ENCODE measurements at places on chromosomes 5 and 9.

DNA sequence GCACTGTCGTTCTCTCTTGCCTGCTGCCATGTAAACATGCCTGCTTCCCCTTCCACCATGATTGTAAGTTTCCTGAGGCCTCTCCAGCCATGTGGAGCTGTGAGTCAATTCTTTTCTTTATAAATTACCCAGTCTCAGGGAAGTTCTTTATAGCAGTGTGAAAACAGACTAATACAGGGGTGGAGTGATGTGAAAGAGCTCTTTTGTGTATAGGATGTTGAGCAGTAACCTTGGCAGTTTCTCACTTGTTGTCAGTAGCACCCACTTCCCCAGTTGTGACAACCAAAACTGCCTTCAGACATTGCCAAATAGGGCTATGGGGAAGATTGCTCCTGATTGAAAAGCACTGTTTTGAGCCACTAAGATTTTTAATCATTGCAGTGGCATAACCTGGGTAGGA, 552.2 kb upstream of the ZNF462 start:
- no peak for DNase-seq

- DNase-seq: no peak
These were observed 21.4 kb downstream of the AGXT2 start for GRCh38 chr5:35026280-35026840.

GRCh38 chr9:131736431-131736830, 3.4 kb downstream of the RAPGEF1 start:
- DNase-seq: no peak

DNA sequence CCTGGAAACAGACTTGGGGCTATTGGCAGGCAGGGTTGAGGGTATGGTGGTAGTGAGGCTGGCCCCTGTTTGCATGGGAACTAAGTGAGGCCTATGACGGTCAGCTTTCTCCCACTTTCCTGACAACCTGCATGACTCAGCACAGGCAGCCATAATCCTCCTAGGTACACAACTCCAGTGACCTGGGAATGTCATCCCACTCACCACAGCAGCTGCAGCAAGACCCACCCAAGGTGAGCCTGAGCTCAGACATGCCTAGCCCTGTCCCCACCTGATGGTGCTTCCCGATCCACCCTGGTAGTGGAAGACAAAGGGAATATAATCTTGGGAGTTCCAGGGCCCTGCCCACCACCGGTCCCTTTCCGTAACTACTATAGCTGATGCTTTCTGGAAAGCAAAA, 178.7 kb downstream of the NDUFS4 start:
- no peak for DNase-seq

GRCh38 chr5:102782217-102782872, 27.2 kb downstream of the PAM start:
- DNase-seq: peak; percentile 34

GRCh38 chr9:95778957-95779356, 96.5 kb upstream of the ERCC6L2 start:
- DNase-seq: peak; percentile 90

DNA sequence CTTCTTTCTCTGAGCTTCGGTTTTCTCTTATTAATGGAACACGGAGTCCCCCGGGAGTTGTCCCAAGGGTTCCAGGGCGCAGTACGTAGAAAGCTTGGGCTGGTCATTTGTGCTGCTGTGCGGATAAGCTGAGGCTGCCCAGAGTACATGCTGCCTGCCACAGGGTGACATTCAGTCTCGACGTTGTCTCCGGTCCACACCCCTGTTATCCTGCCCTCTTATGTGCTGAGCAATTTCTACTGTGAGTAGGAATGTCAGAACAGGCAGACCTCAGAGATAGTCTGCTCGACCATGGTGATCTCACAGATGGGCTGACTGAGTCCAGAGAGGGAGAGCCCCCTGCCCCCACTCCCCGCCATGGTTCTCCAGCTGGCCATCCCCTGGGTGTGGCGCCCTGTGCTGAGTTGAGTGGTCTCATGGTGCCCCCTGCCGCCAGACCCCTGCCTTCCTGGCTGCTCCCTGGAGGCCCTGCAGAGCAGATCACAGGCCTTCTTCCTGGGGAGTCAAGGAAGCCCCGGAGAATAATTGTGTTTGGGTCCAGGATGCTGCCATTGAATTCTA, 124.0 kb downstream of the RGS3 start:
- peak; percentile 20 for DNase-seq

DNA sequence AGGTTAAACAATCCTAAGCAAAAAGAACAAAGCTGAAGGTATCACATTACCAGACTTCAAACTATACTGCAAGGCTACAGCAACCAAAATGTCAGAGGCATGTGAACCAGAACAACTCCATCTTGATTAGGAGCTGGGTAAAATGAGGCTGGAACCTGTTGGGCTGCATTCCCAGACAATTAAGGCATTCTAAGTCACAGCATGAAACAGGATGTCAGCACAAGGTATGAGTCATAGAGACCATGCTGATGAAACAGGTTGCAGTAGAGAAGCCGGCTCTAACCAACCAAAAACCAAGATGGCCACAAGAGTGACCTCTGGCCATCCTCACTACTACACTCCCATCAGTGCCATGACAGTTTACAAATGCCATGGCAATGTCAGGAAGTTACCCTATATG, 252.0 kb downstream of the RASEF start:
- no peak for DNase-seq

DNA sequence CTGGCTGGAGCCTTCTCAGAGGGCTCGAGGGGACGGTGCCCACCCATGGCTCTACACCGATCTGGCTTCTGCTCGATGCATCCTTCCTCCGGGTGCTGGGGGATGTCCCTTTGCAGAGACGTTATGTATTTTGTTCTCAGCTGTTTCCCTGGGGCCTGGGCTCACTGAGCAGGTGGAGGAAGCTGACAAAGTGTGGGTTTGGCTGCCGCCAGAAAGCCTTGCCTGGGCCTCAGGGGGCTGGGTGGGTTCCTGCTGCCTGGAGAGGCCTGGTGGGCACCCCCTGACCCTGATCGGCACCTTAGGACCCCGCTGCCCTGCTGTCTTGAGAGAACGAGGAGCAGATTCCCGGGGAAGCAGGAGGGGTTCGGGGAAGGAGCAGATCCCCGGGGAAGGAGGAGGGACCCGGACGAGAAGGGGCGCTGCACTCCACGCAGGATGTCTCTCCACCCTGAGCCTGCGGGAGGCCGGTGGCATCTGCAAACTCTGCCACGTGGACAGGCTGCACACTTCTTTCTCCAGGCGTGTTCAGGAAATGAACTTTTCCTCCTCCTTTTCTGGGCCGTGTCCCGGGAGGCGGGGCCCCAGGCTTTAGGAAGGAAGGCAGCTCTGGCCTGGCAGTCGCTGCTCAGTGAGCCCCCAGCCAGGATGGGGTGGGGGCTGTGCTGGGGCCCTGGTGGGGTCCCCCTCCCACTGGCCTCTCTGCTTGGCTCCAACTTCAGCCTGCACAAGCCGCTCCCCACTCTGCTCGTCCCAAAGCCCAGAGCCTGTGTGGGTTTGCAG, 148.9 kb downstream of the RXRA start:
- DNase-seq: peak; percentile 63

DNA sequence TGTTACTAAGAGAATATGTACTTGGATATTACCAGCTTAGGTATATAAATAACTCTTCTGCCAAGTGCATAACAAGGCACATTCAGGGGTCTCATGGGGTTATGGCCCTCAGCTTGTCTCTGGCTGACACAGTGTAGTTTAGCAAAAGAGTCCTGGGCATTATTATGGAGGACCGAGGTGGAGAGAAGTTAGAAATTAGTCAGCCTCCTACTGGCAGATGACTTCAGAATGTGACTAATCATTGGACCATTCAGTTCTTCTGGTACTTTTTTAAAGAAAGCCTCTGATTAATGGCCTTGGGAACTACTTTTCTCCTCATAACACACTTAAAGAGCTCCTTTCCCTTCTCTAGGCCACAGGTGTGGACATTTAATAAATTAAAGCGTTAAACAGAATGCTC, 178.9 kb downstream of the SH3GL2 start:
- peak; percentile 25 for DNase-seq

- peak; percentile 97 for DNase-seq
These were observed 20.3 kb downstream of the WHRN start for GRCh38 chr9:114484854-114485443.

DNA sequence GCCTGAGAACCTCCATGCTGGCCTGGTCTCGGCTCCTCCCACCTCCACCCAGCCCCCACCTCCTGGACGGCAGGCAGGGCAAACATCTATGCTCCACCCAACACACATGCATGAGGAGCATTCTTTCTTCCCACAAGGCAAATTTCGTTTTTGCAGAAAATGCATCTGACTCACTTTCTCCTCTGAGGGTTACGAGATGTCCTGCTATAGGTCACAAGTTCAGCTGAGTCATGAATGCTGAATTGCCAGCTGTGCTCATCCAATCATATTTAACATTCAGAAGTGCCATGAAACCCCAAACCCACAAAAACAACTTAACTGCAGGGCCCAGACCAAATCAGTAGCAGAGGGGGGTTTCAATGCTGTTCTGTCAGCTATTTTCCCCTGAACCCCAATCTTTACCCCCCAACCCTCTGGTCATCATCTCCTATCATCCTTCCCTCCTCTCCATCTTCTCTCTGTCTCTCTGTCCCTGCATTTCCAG, 39.0 kb upstream of the OSMR start:
- peak; percentile 98 for DNase-seq

GRCh38 chr9:114691046-114691955, 9.3 kb upstream of the TEX48 start:
- peak; percentile 88 for DNase-seq

- DNase-seq: no peak
These were observed 12.4 kb upstream of the TENT4A start for GRCh38 chr5:6700685-6701355.

All from HCEC 1CT (cell line).